Activated CD4-positive, alpha-beta T cell treated with anti-CD3 and anti-CD28 coated beads for 48 hours (primary cell): ENCODE measurements at places on chromosomes 5 and 9.

GRCh38 chr5:158607088-158607487, 492.6 kb downstream of the EBF1 start:
- DNase-seq, result no peak

DNA sequence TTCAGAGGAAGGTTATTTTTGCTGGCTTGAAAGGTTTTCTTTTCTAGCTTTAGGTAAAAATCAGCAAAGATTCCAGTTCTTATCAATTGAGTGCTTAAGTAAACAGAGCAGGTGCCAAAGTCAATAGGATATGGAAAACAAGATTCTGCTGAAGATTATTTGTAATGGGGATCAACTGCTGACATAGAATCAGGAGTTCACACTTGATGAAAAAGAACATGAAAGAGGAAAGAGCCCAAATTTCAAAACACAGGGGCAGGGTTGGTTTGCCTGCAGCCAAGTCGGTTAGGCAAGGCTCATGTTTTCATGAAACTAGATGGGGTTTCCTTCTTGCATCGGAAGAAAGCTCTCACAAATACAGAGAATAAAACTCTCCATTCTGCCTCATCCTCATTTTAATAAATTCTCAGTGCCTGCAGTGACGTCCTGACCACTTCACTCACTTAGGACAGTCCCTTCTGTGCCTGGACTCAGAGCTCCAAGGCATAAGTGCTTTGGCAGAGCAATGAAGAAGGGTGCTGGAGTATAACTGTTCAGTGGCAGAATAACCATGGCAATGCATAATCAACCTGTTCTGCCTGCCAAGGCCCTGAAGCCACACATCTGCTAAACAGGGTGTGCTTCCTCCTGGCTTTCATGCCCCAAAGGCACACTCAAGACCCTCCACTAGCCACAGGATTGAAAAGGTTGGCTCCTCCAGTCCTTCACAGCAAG, 179.6 kb downstream of the GNAQ start:
- no peak for DNase-seq

DNA sequence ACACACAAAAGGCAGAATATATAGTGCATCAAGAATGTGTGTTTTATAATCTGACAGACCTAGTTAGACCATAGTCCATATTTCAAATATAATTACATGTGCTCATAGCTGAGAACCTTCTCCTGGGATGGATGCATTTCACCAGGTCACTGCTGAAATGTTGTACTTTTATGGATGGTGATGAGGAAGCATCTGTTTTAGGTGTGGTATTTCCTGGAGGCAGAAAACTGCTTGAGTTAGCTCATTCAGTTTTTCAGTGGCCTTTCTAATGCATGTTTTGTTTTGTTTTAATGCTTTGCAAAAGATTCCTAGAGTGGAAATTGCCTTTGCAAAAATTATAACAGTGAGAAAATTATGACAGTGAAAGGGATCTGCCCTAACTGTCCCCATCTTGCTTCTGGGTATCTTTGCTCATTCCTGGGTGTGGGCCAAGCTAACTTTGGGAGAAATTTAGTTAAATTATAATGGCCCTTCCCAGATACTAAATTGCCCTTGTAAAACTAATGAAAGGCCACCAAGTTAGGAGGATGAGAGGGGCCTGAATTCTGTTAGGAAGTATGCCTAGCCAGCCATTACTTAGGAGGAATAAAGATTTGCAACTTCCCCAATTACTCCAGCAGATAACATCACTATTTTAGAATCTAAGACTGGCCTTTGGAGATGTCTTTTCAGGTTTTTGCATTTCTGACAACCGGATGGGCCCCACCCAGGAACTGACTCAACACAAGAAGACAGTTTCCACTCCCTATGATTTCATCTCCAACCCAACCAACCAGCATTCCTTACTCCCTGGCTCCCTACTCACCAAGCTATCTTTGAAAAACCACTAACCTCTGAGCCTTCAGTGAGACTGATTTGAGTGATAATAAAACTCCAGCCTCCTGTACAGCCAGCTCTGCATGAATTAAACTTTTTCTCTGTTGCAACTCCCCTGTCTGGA, 7.0 kb upstream of the IL12B start:
- DNase-seq, result peak; percentile 50

DNA sequence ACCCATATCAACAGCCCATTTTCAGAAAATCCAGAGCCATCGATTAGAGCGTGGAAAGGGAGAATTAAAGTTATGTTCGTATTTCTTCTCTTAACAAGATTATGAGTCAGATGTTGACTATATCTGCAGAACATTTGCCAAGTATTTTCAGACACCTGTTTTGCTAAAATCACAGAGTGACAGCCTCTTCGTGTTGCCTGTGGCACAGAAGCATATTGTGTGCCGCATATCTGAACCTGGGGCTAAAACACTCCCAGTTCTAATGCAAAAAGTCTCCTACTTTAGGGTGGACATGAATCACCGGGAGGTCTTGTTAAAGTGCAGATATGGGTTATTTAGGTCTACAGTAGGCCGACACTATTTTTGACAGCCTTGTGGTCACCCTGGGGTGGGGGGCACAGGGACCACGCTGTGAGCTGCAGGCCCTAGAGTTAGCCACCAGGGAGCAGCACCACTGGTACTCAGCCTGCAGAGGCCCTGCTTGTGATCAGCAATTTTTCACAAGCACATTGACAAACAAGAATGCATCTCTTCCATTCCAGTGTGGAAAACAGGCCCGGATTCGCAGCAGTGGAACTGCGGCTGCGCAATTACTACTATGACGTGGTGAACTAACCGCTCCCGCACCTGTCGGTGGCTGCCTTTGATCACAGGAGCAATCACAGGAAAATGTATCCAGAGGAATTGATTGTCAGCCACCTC, 93.5 kb downstream of the SYK start:
- DNase-seq, result peak; percentile 22

DNA sequence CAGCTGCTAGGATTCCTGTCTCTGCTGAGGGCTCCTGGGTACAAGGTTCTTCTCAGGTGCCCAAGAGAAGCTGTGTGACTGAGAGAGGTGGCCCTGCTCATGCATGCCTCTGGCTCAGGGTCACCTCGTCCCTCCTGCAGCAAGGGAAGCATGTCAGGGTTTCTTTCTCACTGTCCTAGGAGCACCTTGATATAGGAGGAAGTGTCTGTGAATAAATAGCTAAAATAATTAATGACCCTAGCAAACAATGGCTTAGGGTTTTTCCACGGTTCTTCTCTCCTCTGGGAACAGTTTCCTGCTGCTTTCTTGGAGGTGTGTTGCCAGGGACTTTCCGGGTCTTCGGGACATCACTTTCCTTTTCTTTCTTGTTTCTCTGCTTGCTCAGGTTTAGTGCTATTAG, 87.2 kb downstream of the ARHGAP26 start:
- DNase-seq, result no peak

DNA sequence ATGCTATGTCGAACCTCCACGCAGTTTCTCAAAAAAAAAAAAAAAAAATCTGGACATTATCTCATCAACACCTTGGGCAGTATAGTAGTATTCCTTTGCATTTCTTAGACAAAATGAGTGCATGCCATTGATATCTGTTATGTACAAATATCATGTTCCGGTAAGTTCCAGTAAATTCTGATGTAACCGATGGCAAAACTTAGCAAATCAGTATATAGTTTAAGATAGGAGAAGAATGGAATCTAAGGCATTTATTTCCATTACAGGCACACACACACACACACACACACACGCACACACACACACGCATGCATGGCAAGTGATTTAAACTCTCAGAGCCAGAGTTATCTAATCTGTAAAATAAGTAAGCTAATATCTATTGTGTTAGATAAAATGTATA, 356.5 kb upstream of the TUSC1 start:
- DNase-seq, result no peak

DNA sequence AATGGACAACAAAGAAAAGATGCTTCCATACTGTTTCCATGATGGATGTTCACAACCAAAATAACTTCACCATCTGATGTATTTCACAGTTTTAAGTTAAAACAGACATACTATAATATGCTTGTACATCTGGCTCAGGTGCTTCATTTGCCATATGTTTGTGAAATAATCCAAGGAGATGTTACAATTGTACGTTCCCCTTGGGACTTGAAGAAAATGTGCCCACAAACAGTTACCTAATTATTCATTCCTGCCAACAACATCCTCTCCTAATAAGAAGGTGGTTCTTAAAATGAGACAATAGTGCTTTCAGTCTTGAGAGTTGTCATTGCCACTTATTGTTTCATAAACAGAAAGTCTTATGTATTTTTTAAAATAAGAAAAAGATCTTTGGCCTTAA, 33.1 kb upstream of the SMARCA2 start:
- no peak for DNase-seq

GRCh38 chr5:67731886-67732285, 483.7 kb upstream of the PIK3R1 start:
- no peak for DNase-seq

DNA sequence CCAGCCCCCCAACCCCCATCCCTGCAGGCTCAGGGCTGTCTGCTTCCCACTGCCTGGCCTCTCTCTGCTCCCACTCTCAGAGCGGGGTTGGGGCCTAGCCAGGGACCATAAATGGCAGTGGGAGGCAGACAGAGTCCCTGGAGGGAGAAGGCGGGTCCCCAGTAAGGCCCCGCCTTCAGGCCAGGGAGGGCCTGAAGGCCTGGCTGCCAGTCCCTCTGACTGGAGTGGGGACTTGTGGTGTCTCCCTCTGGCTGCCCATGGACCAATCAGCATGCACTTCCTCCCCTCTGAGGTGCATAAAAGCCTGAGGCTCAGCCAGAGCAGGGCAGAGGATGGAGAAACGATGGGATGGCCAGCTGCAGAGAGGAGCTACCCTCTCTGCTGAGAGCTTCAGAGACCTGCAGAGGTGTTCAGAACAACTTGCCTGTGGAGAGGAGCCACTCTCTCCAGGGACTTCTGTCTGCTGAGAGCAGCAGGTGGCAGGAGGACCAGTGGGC, 2.7 kb upstream of the BTNL9 start:
- DNase-seq, result no peak

- DNase-seq, result no peak
Observed at GRCh38 chr9:113997610-113998009, 80.5 kb downstream of the AMBP start.

- DNase-seq, result no peak
Observed at GRCh38 chr5:165244407-165244806, 1739.0 kb downstream of the MAT2B start.

- DNase-seq, result no peak
Observed at GRCh38 chr9:35679766-35680330, 6.1 kb downstream of the CA9 start.
